Fibroblast of skin of right quadriceps (primary cell): ENCODE measurements at places on chromosomes 13 and 19.

DNA sequence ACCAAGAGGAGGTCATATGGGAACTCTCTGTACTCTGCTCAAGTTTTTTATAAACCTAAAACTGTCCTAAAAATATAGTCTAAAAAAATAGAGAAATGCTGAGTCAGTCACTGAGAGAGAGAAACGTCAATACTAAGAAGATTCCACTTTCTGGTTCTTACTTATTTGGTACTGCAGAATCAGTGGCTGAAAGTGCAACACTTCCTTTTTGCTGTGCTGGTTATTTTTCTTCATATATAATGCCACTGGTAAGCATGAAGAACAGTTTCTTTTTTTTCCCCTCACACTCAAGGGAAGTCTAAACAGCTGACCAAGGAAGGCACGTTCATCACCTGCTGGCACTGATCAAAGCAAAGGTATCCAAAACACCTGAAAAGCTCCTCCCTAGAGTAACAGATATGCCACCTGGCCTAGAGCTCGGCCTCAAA is 44.3 kb upstream of the N4BP2L1 start:
- DNase-seq, result no peak

- DNase-seq, result peak; percentile 69
These were observed 918 bp upstream of the LHB start for GRCh38 chr19:49017666-49018351.

- DNase-seq, result no peak
These were observed 28.3 kb upstream of the CEBPG start for GRCh38 chr19:33345163-33345562.

- peak; percentile 59 for DNase-seq
These were observed 98.7 kb upstream of the RNF113B start for GRCh38 chr13:98275681-98276171.

- no peak for DNase-seq
These were observed 1290.9 kb upstream of the ATXN8OS start for GRCh38 chr13:68816715-68817114.

DNA sequence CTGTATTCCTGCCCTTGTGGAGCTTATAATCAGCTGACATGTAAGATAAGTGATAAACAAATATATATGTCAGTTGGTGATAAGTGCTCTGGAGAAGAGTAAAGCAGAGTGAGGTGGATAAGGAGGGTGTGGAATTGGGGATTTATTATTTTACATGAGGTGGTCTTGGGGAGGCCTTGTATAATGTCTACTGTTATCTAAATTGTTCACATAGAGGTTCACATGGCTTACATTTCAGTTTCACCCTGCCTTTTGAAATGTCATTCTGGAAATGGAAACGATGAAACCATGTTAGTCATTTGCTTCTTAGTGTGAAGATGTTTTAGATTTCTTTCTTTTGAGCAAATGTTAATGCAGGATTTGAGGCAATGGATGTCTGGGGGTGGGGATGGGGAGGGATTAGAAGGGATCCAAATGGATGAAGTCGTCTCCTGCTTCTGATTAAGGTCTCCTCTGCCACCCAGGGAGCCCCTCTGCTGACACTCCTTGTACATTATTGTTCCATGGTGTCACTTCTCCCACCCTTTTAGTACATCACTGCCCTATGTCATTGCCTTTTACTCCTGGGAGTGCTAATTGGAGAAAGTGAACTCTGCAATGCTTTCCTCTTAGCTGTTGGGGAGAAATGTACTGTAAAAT is 14.0 kb downstream of the B3GLCT start:
- peak; percentile 60 for DNase-seq

DNA sequence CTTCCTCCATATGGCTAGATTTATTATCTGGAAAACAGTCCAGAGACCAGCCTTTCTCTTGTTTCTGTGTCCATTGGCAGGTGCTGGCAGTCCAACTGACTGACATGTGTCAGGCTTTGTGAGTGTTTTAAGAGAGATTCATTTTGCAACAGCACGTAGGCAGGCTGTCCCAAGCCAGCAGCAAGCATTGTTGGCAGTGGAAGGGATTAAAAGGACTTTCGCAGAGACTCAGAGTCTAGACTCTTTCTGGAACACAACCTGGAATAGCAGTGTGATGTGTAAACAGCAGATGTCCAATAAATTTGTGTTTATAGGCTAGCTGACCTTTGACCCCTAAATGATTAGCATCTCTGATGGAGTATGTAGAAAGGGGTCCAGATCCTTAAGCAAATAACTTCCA is 222.2 kb upstream of the SERP2 start:
- DNase-seq, result no peak

DNA sequence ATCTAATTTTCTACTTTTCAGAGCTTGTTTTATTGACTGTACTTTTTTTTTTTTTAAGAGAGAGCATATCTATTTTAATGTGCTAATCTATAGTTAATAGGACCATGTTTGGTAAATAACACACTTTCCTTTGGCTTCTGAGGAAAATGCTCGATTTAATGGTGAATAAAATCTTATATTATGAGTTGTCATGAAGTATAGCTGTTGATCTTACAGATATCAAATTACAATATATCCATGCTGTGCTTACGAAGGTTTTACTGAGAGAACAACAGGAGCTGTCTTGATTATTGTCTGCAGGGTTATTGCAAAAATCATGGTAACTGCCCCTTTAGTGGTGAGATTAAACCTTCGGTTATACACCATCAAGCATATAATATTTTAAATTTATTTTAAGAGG is 29.6 kb downstream of the URI1 start:
- no peak for DNase-seq

- no peak for DNase-seq
These were observed 346.4 kb downstream of the FGF9 start for GRCh38 chr13:22017226-22017625.

- no peak for DNase-seq
These were observed 203.8 kb upstream of the SLITRK6 start for GRCh38 chr13:86003029-86003428.

DNA sequence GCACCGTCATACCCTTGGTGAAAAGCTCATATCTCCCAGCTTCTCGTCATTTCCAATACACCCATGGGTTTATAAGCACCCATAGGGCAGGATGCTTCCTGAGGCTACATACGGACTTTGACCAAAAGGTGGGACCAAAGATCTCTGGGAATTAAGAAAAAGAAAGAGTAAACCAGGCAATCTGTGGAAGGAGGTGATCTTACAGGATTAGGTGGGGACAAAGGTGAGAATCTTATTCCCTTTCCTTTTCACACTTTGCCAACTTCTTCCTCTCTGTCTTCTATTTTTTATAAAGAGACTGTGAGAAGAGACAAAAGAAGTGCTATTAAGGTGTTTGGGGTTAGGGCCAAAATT is 172.0 kb downstream of the DLEU7 start:
- no peak for DNase-seq

- no peak for DNase-seq
These were observed 1.9 kb downstream of the CDC42EP5 start for GRCh38 chr19:54470991-54471782.

DNA sequence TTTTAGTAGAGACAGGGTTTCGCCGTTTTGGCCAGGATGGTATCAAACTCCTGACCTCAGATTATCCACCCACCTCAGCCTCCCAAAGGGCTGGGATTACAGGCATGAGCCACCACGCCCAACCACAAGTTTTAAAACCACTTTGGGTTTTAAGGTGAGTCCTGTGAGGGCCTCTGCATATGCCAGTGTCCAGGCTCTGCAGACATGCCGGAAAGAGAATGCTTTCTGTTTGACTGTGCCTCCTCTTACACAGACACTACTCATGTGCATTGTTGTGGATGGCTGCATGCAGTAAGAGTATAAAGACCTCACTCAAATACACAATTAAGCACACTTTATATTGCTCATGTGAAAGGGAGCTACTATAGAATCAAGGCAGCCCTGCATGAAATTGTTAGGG is 20.8 kb upstream of the SLC25A30 start:
- no peak for DNase-seq

DNA sequence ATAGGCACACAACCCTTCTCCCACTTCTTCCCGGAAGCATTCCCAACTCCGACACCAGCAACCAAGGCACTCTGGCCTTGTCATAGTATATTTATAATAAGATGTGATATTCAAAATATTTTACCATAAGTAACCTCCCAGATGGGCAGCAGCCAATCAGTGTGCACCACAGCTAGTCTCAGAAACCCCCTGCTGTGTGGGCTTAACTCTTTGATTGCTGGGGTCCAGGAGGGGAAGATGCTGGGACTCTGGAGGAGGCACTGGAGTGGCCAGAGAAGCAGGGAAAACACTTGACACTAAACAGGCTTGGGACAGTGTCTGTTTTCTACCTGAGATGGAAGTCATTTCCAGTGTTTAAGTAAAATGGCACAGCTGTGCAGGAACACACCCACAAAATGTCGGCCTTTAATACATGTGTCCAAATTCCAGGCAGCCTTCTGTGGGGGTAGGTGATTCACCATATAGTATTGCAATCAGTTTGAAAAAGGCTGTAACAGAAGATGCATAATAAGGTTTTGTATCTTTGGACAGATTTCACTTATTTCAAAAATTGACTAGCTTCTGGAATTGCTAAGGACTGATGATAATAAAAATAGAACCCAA is 100.7 kb downstream of the MBNL2 start:
- peak; percentile 71 for DNase-seq

GRCh38 chr19:54162241-54162805 is 2.8 kb upstream of the LENG1 start:
- peak; percentile 56 for DNase-seq
